ENCODE measurements at places on chromosomes 3 and 15.

DNA sequence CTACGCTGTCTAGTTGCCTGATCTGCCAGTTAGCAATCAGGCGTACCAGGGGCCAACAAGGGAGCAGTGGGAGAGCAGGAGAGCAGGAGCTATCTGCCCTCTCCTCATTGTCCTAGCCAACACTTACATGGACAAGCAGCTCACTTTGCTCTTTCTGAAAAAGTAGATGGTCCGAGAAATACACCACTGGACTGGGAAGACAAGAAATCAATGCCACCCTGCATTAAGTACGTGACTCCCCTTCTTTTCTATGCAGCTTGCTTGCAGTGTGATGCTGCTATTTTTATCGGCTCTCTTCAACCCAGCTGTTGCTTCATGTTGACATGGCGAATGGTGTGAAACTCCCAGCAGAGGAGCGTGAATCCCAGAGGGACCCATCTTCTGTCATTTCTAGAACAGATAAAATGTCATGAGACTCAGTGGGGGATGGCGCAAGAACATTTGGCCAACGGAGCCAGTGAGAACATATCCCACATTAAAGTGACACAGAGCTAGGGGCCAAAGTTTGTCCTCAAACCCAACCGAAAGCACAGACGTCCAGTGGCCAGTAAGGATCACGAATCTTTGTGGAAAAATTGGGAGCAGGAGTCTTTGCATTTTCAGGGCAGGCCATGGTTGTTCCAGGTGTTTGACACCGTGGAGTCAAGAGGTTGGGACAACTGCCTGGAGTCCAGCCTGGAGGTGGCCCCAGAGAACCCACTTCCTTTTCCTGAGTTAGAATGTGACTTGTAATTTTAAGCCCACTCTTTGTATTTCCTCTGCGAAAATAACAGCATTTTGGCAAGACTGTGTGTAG is 53.7 kb upstream of the MEF2A start:
- DNase-seq: no peak

DNA sequence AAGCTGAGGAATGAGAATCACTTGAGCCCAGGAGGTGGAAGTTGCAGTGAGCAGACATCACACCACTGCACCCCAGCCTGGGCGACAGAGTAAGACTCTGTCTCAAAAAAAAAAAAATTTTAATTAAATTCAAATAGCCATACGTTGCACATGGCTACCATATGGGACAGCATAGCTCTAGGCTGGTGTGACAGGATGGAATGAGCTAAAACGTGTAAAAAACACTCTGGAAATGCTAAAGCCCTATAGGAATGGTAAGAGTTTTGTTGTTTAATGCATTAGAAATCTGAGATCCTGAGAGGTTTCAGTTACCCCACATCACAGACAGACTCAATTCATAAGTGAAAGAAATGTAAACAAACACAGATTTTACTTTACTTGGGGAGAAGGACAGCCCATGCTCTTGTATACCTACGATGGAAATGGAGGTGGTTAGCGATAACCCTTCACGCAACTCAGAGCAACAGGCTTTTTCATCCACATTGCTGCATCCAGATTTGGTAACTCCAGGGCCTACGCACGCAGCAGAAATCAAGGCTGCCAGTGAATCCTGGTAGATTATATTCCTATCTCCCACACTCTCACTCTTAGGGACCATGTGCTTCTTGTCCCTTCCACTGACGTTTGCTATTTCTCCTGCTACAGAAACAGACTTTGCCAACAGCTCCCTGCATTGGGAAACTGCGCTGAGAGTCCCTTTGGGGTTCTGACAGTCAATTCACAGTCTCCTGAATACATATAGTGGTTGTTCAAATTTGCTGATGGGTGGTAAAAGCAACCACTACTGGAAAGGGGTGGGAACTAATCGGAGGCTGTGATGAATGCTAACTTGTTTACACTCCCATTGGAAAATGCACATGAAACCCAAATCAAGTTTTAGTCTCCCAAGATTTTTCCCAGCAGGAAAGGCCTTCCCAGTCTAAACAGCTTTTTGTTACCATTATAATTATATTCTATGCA is 3.1 kb downstream of the SH3BP5 start:
- DNase-seq: no peak

DNA sequence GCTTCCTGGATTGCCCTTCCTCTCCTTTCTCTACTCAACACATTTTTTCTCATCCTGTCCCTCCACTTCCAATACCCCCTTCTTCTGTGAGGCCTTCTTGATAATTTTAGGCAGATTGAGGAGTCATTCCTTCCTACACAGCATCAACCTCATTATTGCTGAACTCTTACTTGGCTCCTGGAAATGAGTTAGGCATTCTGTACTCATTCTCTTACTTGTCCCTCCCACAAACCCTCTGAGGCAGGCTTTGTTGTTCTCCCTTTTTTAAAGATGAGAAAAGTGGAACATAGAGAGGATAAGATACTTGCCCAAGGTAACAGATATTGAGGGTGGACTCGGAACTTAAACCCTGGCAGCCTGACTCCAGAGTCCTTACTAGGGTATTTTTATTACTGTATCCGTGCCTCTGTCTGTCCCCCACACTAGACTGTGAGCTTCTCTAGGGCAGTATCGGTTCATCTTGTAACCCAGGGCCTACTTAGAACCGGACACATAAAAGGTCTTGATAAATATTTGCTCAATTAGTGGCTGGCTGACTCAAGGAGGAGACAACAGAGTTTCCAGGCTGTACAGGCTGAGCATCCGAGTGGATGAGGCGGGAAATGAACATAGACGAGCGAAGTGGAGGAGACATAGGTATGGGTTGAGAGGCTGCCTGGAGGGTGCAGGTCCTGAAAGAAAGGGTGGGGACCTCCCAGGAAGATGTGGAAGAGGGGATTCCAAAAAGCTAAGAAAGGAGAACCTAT is 148.7 kb upstream of the ATP2B2 start:
- DNase-seq: no peak

DNA sequence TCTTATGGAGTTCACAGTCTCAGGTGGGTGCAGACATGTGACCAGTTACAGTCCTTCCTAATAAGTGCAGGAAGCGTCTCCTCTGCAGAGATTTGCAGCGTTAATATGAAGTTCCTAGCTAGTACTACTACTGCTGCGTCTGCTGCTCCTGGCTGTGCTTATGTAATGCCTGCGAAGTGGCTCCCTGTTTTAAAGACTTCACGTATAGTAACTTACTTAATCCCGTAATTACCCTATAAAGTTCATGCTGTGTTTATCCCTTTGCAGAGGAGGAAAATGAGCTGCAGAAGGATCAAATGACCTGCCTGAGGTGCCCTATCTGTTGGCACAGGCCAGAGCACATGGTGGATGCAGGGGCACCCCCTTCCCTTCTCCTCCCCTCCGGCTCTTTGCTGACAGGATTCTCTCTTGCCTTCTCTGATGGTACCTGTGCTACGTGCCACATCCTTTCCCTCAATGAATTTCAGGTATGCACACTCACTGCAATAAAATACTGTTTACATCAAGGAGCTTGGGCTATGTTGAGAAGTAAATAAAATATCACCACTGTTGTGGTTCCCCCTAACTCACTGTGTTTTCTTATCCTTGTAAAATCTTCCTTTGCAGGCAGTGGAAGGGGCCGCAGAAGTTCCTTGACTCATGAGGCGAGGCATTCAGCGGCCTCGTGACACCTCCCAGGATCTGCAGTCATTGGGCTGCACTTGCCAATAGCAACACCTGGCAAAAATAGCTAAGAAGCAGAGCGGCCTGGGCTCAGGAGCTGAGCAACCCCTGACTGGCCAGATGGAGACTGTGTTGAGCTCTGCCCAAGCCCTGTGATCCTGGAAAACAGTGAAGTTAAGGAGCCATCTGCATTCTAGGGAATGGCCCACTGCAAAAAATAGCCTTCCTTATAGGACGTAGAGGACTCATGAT is 188.9 kb upstream of the ATP10A start:
- no peak for DNase-seq

- no peak for DNase-seq
Measured at GRCh38 chr3:115687721-115688120, 64.4 kb downstream of the GAP43 start.

DNA sequence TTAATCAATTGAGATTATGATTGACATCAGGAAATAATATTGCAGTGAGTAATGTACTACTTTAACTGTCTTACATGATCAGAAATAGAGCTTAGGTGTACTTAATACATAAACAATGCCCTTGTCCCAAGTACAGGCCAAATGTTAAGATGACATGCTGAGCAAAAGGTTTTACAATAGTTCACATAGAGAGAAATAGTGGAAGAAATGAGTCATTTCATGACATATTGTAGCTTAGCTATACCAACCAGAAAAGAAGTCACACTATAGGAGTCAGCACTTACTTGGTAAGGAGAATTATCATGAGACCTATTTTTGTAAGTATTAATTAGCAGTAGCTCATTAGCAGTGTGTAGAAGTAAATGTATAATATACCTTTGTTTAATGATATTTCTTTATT is 96.4 kb upstream of the NANOGP8 start:
- DNase-seq: no peak

- no peak for DNase-seq
Measured at GRCh38 chr3:15440891-15441290, 13.5 kb downstream of the EAF1 start.

- DNase-seq: no peak
Measured at GRCh38 chr3:181718369-181718768, 6.6 kb downstream of the SOX2 start.

GRCh38 chr3:121752261-121752660 is 2.7 kb upstream of the GOLGB1 start:
- DNase-seq: no peak

- DNase-seq: no peak
Measured at GRCh38 chr3:127062926-127063325, 80.0 kb downstream of the PLXNA1 start.

DNA sequence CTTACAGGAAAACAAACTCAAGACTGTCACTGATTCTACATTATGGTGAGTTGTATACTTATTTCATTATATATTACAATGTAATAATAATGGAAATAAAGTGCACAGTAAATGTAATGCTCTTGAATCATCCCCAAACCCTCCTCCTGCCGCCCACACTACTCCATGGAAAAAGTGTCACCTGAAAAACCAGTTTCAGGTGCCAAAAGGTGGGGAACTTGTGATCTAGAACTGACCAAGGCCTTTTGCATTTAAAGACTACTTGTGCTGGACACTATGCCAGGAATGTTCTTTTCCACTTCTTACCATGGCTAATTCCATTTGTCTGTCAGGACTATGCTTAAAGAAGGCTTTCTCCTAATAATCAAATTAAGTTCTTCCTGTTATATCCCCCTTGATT is 32.3 kb downstream of the ROBO2 start:
- no peak for DNase-seq

GRCh38 chr3:51940648-51941462 is 849 bp downstream of the RRP9 start:
- no peak for DNase-seq

GRCh38 chr15:68389041-68389930 is 42.7 kb downstream of the ITGA11 start:
- DNase-seq: no peak

- DNase-seq: no peak
Measured at GRCh38 chr3:35500641-35501350, 138.5 kb upstream of the ARPP21 start.

DNA sequence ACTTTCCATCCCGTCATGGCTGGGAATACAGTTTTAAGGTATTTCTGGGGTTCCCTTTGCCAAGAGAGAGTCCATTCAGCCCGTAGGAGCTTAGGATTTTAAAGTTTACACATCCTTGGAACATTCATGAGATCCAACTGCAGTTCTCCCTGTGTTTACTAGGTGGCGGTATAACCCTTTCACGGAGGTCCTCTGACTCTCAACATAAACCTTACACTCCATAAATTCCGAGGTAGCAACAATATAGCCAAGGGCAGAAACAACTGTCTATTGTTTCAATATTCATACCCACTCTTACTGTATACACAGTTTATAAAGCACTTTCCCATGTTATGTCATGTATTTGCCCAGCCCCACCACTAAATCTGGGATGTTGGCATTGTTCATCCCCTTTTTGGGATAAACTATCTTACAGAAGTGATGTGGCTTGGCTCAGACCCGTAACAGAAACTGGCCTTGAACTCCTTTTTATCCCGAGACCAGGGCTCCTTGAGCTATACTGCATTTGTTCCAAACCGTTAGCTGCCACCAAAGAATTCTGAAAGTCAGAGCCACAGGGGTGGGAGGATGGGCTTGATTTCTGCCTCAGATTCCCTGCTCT is 69.2 kb upstream of the COL6A5 start:
- DNase-seq: no peak

DNA sequence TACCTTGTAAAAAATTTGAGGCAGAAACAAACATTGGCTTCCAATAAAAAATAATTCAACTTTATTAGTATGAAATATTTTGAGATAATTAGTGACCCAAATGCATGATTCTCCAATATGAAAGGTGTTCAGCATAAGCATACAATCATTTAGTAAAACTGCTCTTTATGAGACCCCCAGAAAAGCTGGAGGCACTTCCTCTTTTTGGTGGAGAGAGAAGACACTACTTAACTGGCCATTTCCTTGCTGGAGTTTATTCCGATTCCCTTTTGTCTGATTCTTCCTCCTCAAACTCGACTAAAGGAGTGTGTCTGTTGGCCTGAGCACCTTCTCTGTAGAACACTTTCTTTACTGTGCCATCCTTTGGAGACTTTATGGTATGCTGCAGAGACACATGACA is 34.8 kb upstream of the DCUN1D1 start:
- DNase-seq: no peak

GRCh38 chr3:51691021-51691420 is 15.8 kb upstream of the GRM2 start:
- no peak for DNase-seq

- DNase-seq: no peak
Measured at GRCh38 chr3:159482994-159483367, 505.7 kb upstream of the IL12A start.

DNA sequence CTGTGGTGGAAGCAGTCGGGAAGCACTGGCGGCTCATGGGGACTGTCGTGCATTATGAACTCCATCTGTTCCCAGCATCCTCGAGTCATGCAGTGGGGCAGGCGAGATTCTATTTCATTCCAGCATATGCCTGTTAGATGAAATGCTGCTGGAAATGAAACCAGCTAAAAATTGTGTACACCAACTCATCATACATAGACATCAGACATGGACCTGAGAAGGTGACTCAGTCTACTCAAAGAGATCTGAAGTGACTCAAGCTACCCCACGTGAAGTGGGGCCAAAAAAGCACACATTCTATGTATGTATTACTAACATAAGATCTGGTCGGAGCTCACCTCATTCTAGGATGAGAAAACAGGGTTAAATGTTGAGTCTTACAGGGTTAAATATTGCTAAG is 47.5 kb upstream of the FAM98B start:
- DNase-seq: no peak

GRCh38 chr15:41536866-41537265 is 7.2 kb downstream of the RPAP1 start:
- no peak for DNase-seq

DNA sequence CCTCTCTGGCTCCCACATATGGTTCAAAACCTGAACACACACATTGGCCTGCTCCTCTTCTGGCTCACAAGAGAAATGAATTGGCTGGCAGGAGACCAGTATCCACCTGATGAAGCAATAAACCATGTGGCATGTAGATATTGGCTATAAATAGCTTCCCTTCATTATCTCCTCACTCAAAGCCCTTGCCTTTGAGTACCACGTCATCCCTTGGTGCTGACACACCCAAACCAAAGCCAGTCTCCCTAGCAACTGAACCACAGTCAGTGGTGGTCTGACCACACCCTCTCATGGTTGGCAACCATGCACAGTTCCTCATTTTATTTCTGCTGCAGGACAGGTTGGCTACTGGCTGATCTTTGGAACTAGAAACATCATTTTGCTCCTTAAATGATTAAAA is 98.8 kb downstream of the ZNF621 start:
- DNase-seq: no peak

GRCh38 chr3:133607816-133608215 is 34.3 kb downstream of the CDV3 start:
- DNase-seq: no peak

Data from cortex of kidney (tissue), 1 donor.